Activated naive CD4-positive, alpha-beta T cell treated with anti-CD3 and anti-CD28 coated beads for 36 hours (primary cell): ENCODE measurements at places on chromosomes 3 and 15. TPM values are rescaled to one million over a fixed set of nuclear protein-coding genes. Genes with fewer than 3 reads are reported as not detected.

The TRIM71 gene
- 0.02 TPM for total RNA-seq

The NME9 gene
- total RNA-seq = 2.0 TPM

The KIF15 gene
- total RNA-seq = 42.1 TPM

The TMEM40 gene
- not detected for total RNA-seq

The HIGD2B gene
- total RNA-seq = 0.19 TPM

The SCAANT1 gene
- total RNA-seq = not detected

The GOLGA6L4 gene
- 0.37 TPM for total RNA-seq

DNA sequence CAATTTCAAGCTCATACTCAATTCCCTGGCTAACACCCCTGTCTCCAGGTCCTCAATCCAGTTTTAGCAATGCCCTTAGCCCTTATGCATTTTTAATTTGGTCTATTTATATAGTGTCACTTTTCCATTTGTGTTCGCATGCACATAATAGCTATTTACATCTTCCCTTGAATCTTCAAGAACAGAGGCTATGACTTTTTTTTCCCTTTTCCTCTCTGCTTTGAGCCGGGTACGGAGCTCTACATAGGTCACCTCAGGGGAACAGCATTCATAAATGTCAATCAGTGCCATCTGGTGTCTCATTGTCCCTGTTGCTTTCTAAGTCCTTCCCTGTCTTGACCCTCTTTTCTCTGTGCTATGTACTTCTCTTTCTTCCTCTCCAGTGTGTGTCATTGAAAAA lies 26.5 kb upstream of the ACTC1 start:
- H3K27me3 ChIP-seq = peaks cover 19% of the 10 kb centered on the region
- no peak overlapping the region for H3K4me3 ChIP-seq
- no peaks in the 10 kb centered on the region for H3K36me3 ChIP-seq
- no peaks in the 10 kb centered on the region for H3K4me1 ChIP-seq

DNA sequence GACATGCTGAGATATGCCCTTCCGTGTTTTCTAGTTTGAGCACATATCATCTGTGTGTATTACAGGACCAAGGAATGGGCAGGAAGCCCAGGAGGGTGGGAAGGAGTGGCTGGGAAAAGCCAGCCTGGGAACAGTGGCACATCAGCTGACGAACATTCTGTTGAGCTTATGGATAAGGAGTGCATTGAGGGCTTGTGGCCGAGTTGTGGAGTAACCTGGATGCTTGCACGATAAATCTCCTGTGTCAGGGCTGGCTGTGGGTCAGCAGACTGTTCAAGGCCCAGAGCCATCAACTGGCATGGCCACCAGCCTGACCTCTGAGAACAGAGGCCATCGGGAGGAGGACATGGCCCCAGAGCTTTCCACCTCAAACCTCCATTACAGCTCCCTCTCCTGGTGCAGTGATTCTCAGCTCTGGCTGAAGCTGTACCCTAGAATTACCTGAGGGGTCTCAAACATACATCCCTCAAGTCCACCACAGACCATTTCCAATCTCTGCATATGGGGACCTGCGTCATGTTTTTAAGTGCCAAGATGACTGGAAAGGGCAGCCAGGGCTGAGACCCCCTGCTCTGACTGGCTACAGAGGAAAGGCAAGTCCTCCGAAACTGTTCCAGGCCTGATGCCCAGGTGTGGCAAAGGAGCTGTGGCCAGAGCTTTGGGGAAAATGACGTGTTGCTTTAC lies 4.8 kb upstream of the VILL start:
- no peak overlapping the region for H3K27ac ChIP-seq
- no peaks in the 10 kb centered on the region for H3K4me1 ChIP-seq
- no peaks in the 10 kb centered on the region for H3K27me3 ChIP-seq
- DNase-seq = no peak

- H3K4me3 ChIP-seq = no peak overlapping the region
Observed at GRCh38 chr3:107690522-107691138, 167.9 kb downstream of the BBX start.

DNA sequence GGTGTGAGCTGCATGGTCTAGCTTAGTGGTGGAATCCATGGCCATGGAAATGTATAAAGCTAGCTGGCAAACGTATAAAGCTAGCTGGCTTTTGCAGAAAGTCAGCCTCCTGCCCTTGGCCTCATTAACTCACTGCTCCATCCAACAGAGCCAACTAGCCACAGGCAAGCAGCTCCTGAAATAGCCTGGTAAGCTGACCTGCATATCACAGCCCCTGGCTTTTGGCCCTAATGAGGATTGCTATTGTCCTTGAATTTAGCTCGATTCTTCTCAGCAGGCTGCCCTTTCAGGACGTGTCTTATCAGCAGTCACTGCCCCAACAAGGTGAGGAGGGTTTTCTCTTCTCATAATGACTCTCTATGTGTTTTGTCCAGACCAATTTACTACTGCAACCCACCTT lies 446.8 kb downstream of the WDR72 start:
- DNase-seq = no peak
- H3K27ac ChIP-seq = no peak overlapping the region
- no peak overlapping the region for H3K4me3 ChIP-seq
- no peaks in the 10 kb centered on the region for H3K4me1 ChIP-seq
- no peaks in the 10 kb centered on the region for H3K36me3 ChIP-seq

DNA sequence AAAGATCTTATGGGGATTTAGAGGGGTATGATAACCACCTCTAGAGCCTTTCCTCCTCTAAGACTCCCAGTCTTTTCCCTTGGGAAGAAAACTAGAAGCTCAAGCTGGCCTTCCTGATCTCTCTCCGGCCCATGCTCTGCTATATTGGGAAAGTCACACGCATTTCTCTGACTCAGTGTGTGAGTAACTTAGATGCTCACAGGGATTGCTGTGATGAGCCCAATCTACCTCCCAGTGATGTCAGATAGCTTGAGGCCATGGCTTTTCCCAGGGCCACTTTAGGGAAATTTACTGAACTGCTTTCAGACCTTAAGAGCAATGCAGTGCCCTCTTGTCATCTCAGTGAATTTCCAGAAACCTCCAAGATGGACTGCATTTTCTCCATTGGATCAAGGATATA lies 8.6 kb upstream of the ST8SIA2 start:
- no peaks in the 10 kb centered on the region for H3K36me3 ChIP-seq
- no peak overlapping the region for H3K4me3 ChIP-seq
- H3K4me1 ChIP-seq = no peaks in the 10 kb centered on the region

DNA sequence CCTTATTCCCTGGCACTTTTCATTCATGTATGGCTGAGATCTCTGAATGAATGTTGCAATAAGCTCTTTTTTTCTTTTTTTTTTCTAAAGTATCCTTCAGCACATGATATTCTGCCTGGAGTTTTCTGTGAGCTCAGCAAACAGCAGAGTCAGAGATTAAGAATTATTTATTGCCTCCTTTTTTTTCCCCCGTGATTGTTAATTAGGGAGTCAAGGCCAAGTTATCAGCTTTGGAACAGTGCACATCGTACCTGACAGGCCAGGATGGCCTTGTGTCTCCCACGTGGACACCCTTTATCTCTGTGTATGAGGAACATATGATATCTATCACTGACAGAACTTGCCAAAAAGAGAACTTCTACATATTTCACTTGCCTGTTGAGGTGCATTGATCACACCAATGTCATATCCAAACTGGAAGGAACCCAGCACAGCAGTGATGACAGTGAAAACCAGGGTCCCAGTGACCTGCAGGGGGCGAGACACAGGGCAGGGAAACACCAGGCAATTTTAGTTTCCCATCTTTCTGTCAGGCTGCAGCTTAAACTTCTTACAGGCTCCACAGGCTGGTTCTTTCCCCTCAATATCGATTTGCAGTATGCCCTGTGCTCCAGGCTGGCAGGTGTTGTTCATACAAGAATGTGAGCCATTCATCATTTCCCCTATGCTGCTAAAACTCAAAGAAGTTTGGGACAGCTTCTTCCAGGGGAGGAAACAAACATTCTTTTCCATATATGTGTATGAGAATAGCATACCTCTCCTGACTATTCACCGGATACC lies 8.2 kb downstream of the SLC2A2 start:
- no peaks in the 10 kb centered on the region for H3K4me1 ChIP-seq
- no peak overlapping the region for H3K4me3 ChIP-seq
- no peak for DNase-seq
- H3K36me3 ChIP-seq = no peaks in the 10 kb centered on the region
- peaks cover 2% of the 10 kb centered on the region for H3K27me3 ChIP-seq
- H3K27ac ChIP-seq = no peak overlapping the region

DNA sequence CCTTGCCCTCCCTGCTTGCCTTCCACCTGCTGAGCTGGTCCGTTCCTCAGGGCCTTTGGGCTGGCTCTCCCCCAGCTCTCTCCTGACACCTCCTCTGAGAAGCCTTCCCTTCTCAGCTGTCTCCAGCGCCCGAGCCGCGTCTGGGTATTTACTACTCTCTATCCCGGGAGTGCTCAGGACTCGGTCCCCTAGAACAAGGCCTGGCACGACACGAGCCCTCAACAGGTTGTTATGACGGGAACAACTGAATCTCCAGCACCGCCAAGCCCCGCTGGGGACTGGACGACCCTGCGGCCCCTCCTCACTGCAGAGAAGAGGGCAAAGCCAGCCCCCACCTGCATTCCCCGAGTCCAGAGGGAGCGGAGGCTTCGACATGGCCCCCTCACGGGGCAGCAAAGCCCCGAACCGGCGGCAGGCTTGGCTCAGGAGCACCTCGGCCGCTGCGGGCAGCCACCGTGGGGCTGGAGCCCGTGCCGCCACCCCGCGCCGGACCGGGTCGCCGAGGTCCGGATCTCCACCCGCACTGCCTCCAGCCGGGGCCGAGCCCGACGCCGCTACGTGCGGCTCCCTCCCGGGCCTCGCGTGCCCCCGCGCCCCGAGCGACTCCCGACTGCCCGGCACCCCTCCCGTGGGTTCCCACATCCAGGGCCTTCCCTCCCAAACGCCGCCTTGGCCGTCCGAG lies 792 bp downstream of the TPRA1 start:
- H3K4me3 ChIP-seq = peak overlapping the region; percentile 93
- peak; percentile 31 for DNase-seq
- H3K27me3 ChIP-seq = no peaks in the 10 kb centered on the region
- no peaks in the 10 kb centered on the region for H3K36me3 ChIP-seq

- H3K36me3 ChIP-seq = no peaks in the 10 kb centered on the region
- peaks cover 7% of the 10 kb centered on the region for H3K4me1 ChIP-seq
- no peak for DNase-seq
- no peak overlapping the region for H3K4me3 ChIP-seq
- no peaks in the 10 kb centered on the region for H3K27me3 ChIP-seq
Observed at GRCh38 chr3:49173116-49173791, 1.9 kb downstream of the KLHDC8B start.

DNA sequence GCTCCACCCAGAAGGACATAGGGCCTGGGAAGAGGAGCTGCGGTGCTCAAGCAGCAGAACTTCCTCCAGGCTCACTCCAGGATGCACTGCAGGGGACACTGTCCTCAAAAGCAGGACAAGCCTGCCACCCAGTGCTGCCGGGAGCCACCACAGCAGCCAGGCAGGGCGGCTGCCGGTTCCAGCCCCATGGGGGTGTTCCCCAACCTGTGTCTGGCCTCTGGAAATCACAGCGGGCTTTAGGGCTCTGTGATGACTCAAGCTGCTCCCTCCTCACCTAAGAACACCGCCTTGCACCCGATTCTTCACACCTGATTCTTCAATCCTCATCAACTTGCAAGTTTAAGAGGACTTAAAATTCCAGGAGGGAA lies 71.9 kb upstream of the SLC6A11 start:
- H3K4me1 ChIP-seq = peaks cover 1% of the 10 kb centered on the region
- no peak overlapping the region for H3K4me3 ChIP-seq
- peak; percentile 47 for DNase-seq
- no peaks in the 10 kb centered on the region for H3K36me3 ChIP-seq

- peaks cover 7% of the 10 kb centered on the region for H3K27me3 ChIP-seq
- peaks cover 7% of the 10 kb centered on the region for H3K4me1 ChIP-seq
- H3K4me3 ChIP-seq = no peak overlapping the region
- H3K27ac ChIP-seq = no peak overlapping the region
- no peak for DNase-seq
Observed at GRCh38 chr3:71994906-71995305, 210.0 kb upstream of the PROK2 start.

GRCh38 chr3:98778852-98779413 lies 15.8 kb downstream of the ST3GAL6 start:
- no peak overlapping the region for H3K4me3 ChIP-seq
- no peaks in the 10 kb centered on the region for H3K36me3 ChIP-seq
- H3K27ac ChIP-seq = no peak overlapping the region
- H3K27me3 ChIP-seq = peaks cover 20% of the 10 kb centered on the region

DNA sequence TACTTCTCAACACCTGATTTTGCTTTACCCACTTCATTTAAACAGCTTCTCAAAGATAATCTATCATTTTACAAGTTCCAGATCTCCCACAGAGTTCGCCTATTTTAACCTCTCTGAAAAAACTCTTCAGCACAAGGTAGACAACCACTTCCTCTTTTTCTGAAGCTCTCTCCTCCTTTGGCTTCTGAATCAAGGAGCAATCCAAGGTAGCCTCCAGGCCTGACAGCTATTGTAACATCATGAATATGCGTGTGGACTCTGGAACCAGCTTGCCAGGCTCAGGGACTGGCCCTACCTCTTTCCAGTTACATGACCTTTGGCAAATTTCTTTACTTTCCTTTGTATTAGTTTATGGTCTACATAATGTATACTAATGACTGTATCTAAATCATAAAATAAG lies 405.9 kb upstream of the ZNF385D start:
- H3K4me1 ChIP-seq = no peaks in the 10 kb centered on the region
- H3K27ac ChIP-seq = no peak overlapping the region

GRCh38 chr15:56653107-56653506 lies 80.2 kb downstream of the ZNF280D start:
- no peak overlapping the region for H3K27ac ChIP-seq
- DNase-seq = no peak
- no peaks in the 10 kb centered on the region for H3K4me1 ChIP-seq

DNA sequence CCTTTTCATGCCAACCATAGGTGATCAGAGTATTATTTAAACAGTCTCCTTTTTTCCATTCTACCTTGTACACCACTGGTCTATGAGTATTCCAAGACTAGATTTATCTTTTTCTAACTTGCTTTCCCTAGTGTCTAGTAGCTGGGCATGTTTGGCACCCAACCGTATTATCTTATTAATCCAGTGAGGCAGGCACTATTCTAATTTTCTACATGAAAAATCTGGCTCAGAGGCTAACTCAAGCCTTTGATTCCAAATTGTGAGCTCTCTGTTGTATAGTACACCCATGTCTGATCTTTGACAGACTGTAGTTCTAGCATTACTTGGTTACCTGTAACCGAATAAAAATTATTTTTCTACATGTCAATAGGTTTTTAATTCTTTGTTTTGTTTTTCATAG lies 76.7 kb upstream of the PLXND1 start:
- no peaks in the 10 kb centered on the region for H3K36me3 ChIP-seq
- H3K27ac ChIP-seq = no peak overlapping the region
- DNase-seq = no peak
- no peak overlapping the region for H3K4me3 ChIP-seq
- H3K27me3 ChIP-seq = no peaks in the 10 kb centered on the region
- no peaks in the 10 kb centered on the region for H3K4me1 ChIP-seq

DNA sequence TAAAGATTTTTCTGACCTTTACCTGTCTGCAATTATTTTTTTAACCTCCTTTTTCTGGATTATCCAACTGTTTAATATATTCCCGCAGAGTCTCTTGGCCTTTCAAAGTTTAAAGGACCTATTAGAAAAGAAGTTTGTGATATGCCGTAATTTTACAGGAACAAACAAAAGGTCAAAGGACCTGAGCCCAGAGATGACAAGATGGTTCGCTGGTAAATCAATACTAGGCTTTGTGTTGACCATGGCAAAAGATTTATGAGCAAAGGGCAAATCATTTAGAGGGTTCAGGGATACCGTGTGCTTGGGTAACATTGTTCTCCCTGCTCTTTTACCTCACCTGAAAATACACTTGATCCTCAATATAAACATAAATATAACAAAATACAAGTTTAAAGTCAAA lies 923.5 kb downstream of the ROBO1 start:
- no peak overlapping the region for H3K27ac ChIP-seq
- H3K27me3 ChIP-seq = no peaks in the 10 kb centered on the region
- DNase-seq = no peak
